Hepatic stellate cell (primary cell): ENCODE measurements at places on chromosomes 12 and 14.

DNA sequence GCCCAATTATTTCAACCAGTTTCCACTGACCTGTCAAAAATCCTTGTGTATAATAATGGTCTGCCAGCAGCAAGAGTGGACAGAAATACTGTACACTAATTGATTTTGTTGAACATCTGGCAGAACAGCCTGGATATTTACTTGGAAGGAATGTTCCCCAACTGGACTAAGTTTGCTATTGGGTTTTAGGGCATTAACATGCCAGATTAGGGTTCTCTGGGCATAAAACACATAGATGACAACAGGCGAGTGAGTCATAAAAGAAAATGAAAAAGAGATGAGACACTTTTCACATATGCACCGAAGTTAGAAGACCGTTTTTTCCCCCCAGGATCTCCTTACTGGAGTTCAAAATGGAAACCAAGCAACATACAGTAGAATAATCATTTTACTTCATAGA, 236.3 kb upstream of the NAV3 start:
- DNase-seq, result no peak

DNA sequence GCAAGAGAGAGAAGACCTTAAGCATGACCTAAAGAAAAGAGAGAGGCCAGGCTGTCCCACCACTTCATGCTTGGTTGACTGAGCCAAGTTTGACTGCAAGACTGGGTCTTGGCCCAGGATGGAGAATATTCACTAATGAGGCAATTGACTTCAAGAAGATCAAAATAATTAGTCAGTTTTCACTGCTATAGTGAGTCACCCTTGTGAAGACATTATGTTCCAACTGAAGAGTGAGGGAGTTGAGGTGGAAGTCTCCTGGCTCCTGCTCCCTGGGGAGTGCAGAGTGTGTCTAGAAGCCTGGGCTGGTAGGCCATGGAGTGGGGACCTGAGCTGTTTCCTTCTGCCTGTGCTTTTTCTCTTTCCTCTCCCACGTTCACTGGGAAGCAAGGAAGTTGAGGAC, 117.6 kb downstream of the CACNA1C start:
- DNase-seq, result no peak

DNA sequence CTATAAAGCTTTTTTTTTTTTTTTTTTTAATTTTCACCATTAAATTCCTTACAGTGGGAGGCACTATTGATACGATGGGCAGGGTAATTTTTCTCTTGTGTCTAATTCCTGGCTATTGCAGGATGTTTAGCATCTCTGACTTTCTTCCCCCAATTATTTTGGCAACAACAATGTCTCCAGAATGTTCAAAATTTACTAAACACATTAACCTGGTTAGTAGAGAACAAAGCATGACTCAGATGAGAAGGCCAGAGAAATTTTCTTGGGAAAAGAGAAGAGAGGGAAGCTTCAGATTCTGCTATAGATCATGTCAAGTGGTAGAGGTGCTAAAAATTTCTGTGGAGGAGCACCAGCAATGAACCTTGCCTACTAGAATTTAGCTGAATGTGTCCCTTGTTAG, 171.5 kb upstream of the PRICKLE1 start:
- DNase-seq, result no peak

DNA sequence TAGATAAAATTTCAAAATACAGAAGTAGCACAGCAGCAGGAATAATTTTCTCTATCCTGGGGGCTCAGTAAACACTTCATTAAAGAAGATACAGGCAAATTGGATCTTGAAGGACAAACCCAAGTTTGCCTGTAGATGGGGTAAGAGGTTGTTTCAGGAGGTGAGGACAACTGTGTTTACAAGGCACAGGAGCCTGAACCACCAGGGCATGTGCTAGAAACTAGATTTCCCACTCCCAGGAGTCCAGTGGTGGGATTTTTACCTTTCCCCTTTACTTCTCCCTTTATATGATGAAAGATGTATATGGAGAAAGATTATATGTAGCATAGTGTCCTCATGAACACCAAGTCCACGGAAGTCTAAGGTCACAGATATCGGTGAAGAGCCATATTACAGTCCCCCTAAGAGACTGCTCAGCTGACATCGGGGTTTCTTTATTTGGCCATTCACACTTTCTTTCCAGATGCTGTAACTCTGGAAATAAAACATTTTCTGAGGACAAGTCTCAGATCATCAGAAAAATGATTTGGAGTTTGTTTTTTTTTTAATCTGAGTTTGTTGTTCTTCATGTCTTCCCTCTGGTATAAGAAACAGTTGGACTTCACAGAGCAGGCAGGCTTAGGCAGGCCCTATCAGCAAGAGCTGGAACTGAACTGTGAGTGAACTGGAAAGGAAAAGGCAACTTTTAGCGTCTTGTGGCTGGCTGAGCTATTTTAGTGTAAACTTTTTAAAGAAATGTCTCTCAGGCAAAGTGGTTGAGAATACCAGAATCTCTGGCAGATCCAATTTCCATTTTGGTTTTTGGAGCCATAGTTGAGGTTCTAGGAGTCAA, 8.0 kb upstream of the EVL start:
- peak; percentile 49 for DNase-seq

GRCh38 chr12:5242440-5242839, 189.5 kb upstream of the NTF3 start:
- no peak for DNase-seq

DNA sequence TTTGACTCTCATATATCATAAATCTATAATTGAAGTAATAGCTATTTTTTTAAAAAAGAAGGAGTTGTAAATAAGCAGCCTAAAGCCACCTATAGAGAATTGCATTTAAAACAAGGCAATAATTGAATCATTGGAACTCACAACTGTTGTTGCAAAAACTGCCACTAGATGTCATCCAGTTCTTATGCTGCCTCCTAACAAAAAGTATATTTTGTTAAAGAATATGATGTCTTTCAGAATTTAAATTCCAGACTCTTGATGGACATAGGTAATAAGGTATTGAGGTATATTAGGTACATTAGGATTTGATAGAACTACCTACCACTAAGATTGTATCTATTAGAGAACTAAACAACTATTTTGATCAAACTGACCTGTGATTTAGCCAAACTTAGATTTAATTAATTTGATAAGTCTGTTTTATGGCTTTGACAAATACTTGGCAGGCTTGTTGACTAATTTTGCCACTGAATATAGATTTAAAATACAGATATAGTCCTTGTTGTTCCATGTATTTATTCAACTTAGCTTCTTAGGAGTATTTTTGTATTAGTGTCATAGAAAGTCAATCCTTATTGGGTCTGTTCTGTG, 401.4 kb downstream of the RPL10L start:
- DNase-seq, result peak; percentile 0

DNA sequence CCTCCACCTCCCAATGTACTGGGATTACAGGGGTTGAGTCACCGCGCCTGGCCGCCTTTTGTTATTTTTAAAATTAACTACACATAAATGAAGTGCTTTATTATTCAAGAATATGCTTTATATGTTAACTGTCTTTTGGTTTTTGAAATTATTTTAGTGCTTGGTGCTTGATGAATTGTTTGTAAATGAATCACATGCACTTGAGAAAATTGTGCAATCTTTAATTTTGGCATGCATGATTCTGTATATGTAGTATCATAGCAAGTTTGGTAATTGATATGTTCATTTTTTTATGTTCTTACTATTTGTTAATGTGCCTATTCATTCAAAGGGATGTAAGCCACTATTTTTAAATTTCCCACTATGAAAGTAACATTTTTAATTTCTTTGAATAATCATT, 440.9 kb downstream of the NAV3 start:
- DNase-seq, result no peak

- peak; percentile 81 for DNase-seq
Observed at GRCh38 chr14:67622675-67623074, 3.0 kb downstream of the ARG2 start.

DNA sequence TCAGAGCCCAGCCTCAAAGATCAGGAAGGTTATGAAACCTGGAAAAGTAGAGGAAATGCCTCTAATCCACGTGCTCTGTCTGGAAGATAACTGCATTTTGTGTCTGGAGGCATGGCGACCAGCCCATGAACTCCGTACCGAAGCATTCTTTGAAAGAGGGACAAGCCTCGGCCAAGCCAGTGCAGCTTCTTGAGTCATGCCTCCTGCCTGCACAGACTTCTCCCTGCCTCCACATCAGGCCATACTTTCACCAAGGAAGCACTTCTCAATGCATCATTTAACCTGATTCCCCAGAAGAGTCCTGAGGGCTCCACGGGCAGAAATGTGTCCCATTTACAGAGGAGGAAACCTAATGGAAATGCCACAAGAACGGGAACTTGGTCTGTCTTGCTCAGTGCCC, 3.4 kb downstream of the ACTN1 start:
- DNase-seq, result peak; percentile 68

- DNase-seq, result peak; percentile 18
Observed at GRCh38 chr14:36553656-36554260, 28.7 kb downstream of the NKX2-8 start.

DNA sequence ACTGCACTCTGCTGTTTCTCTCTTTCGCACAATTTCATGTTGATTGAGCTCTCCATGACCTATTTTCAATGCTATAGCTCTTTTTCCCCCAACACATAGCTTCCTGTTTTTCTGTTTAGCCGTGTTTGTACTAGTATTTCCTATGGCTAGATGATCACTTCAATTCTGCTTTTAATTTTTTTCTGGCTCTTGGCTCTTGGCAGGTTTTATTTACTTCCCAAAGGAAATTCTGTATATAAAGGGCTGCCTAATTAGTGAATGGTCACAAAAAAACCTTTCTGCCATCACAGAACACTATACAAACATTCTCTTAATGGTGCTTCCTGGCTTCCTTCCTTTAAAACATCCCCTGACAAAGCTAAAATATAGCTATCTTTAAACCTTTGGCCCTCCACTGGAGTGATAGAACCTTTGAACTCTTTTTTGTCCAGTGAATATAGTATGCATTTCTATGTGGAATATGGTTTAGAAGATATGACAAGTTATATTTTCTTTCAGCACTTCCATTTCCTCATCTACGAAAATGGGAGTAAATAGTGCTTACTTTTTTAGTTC, 88.2 kb downstream of the RASSF9 start:
- no peak for DNase-seq

DNA sequence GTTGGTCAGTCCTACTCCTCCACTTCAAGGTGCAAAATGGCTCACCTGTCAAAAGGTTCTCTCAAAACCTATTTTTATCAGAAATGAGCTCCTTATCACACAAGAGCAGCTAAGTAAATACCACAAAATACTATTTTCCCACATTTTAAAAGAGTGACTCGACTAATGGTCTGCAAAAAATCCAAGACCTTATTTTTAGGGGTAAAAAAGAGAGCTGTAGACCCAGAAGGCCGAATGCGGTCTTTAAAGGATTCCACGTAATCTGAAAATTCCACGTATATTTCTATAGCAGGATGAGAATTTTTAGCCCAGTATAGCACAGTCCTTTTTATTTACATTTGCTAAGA, 3.8 kb downstream of the C14orf93 start:
- no peak for DNase-seq

- DNase-seq, result no peak
Observed at GRCh38 chr14:68970038-68970612, 9.0 kb downstream of the ACTN1 start.

DNA sequence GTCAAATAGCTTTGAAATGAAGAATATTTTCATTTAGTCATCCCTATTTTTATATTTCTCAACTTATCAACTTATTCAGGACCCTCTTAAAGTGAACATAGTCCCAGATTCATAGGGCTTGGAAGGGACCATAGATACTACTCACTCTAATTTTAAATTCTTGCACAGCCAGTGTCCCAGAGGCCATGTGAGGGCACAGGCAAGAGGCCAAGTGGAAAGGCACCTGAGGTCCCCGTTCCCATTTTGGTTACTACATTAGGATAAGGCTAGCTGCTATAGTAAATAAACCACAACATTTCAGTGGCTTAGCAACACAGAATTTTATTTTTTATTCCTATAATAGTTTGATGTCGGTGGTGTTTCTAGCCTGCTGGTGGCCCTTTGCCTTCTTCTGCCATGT, 227.8 kb downstream of the SPTSSA start:
- no peak for DNase-seq

DNA sequence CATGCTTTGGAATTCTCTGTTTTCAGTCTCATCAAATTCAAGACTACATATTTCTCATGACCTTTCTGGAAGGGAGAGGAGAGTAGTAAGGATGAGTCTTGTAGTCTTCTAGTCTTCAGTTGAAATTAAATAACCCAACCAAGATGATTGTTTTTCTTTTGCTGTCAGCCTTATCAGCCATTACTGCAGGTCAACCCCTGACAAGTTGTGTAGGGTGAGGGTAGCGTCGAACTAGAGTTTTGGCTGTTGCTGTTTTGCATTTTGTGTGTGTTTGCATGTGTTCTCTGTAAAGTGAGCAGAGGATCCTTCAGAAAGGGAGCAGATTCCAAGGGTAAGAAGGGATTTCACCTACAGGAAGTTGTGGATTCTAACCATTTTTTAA, 28.4 kb downstream of the DIP2B start:
- DNase-seq, result peak; percentile 37

DNA sequence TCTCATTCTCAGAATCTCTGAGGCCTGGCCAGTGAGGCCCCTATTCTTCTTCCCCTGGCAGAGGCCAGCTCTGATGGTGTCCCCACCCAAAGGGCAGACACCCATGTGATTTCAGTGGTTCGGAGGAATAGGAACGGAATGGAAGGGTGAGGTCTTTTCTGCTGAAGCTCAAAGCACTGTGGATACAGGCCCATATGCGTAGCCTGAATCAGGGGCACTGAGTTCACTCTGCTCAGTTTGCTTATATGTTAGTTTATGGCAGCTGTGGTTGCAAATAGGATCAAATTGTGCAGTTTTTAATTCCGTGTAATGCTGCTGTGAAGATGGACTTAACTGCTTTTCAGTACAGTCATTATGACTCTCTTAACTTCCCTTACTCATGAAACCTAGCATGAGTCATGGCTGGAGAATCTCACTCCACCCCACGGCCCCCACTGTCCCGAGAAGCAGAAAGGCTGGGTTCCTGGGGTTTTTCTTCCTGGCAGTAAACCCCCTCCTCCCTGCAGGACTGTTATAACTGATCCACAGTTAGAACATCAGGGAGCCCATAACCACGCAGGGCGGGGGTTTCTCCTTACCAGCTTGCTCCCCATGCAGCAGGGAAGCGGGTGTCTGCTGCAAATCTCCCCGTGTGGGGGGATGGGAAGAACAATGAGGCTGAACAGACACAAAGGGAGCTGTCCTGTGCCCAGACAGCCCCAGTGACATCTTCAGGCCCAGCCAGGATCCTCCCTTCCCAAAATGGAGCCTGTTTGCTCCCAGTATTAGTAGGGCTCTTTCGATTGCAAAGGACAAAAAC, 122.7 kb downstream of the SLC38A6 start:
- peak; percentile 93 for DNase-seq

DNA sequence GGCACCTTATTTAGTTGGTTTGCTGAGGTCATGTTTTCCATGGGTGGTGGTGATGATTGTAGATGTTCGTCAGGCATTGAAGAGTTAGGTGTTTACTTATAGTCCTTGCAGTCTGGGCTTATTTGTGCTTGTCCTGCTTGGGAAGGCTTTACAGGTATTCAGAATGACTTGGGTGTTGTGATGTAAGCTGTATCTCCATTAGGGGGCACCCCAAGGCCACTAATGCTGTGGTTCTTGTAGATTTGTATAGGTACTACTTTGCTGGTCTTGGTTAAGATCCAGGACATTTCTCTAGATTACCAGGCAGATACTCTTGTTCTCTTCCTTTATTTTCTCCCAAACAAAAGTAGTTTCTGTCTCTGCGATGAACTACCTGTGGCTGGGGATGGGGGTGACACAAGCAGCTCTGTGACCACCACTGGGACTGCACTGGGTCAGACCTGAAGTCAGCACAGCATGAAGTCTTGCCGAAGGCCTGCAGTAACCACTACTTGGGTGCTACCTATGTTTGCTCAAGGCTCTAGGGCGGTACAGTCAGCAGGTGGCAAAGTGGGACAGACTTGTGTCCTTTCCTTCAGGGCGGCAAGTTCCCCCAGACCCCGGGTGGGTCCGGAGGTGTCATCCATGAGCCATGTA, 35.8 kb upstream of the FBXO33 start:
- no peak for DNase-seq

- DNase-seq, result peak; percentile 5
Observed at GRCh38 chr14:71985538-71986189, 53.4 kb downstream of the RGS6 start.
